ENCODE measurements at places on chromosomes 6 and 20.

DNA sequence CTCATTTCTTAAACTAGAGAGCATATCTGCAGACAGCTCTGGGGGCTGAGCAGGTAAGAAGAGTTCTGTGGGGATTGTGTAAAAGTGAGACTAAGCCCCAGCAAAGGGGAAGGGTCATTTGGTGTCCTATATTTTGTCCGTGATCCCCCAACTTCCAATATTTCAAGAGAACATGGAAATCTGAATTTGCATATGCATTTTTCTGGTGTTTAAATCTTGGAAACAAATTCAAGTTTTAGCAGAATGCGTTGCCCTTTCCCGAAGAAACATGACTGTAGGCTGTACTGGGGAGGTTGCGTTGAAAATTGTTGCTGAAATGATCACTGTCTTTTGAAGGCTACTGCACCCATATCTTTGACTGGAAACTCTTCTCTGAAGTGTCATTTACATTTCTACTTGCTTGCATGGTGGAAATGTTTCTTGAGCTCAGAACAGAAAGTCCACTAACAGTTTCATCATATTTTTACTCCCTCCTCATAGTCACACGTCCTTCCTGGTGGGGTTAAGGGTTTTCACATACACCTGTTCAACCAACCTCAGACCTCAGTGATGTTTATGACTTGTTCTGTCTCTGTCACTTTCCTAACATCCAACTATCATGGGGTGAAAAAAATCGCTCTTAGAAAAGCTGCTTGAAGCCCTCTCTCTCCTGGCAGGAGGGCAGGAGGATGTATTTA lies 140.3 kb downstream of the BCAS1 start:
- DNase-seq = no peak

- DNase-seq = no peak
Measured at GRCh38 chr20:5221061-5221430, 94.2 kb downstream of the CDS2 start.

GRCh38 chr6:3650076-3650958 lies 101.2 kb downstream of the PXDC1 start:
- no peak for DNase-seq

- no peak for DNase-seq
Measured at GRCh38 chr20:11217326-11218172, 543.8 kb upstream of the JAG1 start.

GRCh38 chr6:123520217-123520616 lies 116.5 kb downstream of the TRDN start:
- DNase-seq = no peak

- peak; percentile 79 for DNase-seq
Measured at GRCh38 chr6:6826095-6826901, 237.8 kb downstream of the LY86 start.

DNA sequence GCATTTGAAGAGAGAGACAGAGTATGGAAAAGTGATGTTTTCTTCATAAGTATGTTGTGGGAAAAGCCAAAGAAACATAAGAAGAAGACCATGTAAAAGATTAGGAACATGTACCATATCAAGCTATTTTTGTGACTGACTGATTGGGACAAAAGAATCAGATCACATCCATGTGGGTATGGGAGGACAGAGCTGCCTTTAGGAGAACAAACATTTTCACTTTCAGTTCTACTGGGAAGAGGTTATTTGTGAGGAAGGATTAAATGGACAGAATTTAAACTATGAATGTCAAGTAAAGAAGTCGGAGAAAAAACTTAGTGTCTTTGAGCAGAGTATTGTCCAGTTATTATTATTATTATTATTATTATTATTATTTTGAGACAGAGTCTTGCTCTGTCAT lies 124.4 kb upstream of the HCRTR2 start:
- no peak for DNase-seq

- no peak for DNase-seq
Measured at GRCh38 chr6:127786109-127786508, 114.7 kb downstream of the THEMIS start.

GRCh38 chr6:10837622-10837994 lies 731 bp downstream of the MAK start:
- no peak for DNase-seq

GRCh38 chr6:94133106-94133505 lies 713.7 kb upstream of the EPHA7 start:
- DNase-seq = no peak

All from SW480 (cell line).